ENCODE measurements at places on chromosomes 6 and 20.

- no peak for DNase-seq
Measured at GRCh38 chr20:57803508-57804005, 93.7 kb upstream of the PMEPA1 start.

- no peak for DNase-seq
Measured at GRCh38 chr20:17944854-17945474, 23.6 kb downstream of the SNX5 start.

DNA sequence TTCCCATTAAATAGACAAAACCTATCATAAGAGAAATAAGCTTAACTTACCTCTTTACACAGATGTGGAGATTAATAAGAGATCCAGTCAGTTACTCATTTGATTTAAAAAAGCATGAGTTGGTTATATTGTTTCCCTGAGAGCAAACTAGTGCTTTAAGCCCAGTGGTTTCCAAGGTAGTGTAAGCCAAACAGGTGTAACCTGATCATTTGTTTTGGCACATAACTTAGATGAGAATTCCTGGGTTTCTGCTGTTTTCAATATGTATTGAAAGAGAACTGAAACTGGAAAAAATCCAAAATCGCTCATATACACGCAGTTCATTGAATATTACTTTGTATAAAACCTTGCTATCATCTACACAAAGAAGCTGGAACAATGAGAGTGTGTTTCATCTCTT lies 30.5 kb upstream of the SMIM8 start:
- no peak for DNase-seq

GRCh38 chr20:58109918-58110635 lies 118.4 kb downstream of the ANKRD60 start:
- no peak for DNase-seq

DNA sequence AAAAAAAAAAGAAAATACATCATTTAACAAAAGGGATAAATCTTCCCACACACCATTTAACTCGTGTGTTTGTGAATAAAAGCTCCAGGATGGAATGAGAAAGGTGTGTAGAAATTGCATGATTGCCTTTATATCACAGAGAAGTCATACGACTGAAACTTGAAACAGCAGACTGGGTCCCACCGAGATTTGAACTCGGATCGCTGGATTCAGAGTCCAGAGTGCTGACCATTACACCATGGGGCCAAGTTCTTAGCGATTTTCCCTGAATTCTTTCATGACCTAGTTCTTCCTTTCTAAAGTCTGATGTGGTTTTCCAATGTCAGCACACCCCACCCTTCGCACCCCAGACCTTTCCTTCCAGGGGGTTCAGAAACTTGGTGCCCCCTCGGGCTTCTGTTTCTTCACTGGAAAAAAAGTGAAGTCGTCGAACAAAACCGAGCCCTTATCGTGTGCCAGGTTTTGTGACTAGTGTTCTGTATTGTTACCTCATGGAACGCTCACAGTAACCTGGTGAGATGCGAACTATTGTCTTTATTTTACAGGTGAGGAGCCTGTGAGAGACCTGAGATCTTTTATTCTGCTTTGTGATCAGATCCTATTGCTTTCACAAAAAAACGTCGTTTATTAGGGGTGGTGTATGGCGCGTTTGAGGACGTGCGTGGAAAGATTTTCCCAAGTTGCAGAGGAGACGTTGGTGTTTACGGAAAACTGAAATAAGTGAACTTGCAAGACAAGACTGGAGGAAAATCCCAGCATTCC lies 120.8 kb downstream of the OR2B2 start:
- no peak for DNase-seq

- DNase-seq, result no peak
Measured at GRCh38 chr6:83073615-83074014, 6.1 kb downstream of the DOP1A start.

DNA sequence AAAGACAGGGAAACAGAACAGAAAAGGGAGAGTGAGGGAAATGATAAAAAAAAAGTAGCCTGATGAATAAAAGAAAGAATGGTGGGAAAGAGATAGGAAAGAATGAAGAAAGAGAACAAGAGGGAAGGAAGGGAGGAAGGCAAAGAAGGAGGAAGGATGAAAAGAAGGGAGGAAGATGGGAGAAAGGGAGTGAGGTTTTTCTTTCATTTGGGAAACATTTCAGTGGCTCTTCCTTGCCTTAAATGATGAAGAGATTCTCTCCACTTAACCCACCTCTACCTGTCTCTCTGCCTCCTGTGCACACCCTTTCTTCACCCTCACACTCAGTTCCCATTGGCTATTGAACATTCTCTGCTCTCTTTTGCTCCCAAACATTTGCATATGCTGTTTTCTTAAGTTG lies 222.1 kb upstream of the DEFB112 start:
- no peak for DNase-seq

GRCh38 chr6:4612636-4613171 lies 163.5 kb upstream of the CDYL start:
- no peak for DNase-seq

- no peak for DNase-seq
Measured at GRCh38 chr6:98841621-98842341, 7.4 kb downstream of the POU3F2 start.

GRCh38 chr6:79469376-79470246 lies 67.6 kb downstream of the LCA5 start:
- DNase-seq, result no peak

GRCh38 chr20:21571841-21572690 lies 58.2 kb upstream of the NKX2-2 start:
- no peak for DNase-seq

Measured in activated naive CD4-positive, alpha-beta T cell treated with anti-CD3 and anti-CD28 coated beads, Interleukin-2, amount 50 U/mL, for 16 hours (primary cell).